Fibroblast of upper back skin (primary cell): ENCODE measurements at places on chromosomes 6 and 20.

DNA sequence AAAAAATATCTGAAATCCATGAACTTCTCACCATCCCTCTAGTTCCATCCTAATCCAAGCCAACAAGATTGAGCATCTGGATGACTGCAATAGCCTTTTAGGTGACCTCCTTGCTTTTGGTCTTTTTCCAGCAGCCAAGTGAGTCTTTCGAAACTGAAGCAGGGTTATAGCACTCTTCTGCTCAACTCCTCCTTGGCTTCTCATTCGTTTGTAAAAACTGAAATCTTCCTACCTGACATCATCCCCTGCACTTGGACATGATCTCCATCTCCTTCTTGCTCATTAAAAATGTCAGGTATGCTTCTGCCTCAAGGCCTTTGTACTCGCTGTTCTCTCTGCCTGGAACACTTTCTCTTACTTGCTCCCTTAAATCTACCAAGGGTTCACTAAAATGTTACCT lies 46.0 kb downstream of the STX7 start:
- peak; percentile 66 for DNase-seq

DNA sequence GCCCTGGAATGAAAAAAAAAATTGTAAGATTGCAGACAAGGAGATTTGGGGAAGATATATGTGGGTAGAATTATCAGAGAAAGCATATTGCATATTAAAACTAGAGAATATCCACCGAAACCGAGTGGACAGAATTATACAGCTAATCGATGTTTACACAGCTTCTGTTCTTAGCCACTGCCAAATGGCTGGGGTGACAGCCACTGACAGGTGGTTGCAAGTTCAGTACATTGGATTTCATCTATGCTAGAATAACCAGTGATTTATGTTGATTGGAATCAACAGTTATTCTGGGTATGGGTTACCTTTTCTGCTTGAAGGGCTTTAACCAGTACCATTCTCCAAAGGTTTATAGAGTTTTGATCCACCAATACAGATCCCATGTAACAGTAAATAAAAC lies 48.4 kb upstream of the THEMIS start:
- no peak for DNase-seq

GRCh38 chr6:40183902-40184301 lies 249.6 kb upstream of the MOCS1 start:
- DNase-seq: no peak

DNA sequence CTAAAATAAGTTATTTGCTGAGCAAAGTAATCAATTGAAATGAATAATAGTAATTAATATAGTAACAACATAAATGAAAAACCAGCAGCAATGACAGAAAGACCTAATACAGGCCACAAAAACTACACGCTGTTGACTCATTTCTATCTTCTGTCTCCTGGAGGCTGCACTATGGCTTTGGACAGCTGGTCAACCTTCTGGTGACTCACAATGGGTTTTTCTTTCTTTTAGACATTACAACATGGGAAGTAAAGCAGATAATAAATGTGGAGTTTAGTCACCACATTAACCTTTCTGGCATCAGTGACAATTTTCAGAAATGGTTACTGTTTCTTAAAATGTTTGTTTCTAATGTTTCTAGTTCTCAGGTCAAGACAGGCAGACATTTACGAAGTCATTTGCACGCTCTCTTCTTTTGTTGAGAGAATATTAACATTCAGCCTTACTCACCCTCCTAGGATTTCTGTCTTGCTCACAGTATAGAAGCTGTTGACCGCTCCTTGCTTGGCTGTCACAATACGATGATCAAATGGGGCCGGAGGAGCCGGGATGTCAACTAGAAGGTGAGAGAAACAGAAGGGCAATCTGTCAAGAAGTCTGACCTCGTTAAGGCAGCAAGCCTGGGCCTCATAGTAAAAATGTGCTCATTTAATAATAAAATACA lies 62.2 kb downstream of the MYLK4 start:
- peak; percentile 81 for DNase-seq

GRCh38 chr20:48193627-48194425 lies 408.5 kb upstream of the SULF2 start:
- DNase-seq: no peak

- DNase-seq: no peak
Observed at GRCh38 chr6:4401408-4402368, 266.3 kb upstream of the ECI2 start.

- no peak for DNase-seq
Observed at GRCh38 chr20:4006640-4007039, 8.7 kb downstream of the RNF24 start.

- no peak for DNase-seq
Observed at GRCh38 chr20:45469336-45470261, at the start of gene WFDC2. TSS of gene WFDC2 (plus strand) at chr20:45469753. CDS start at chr20:45469782, 29 bp downstream.

DNA sequence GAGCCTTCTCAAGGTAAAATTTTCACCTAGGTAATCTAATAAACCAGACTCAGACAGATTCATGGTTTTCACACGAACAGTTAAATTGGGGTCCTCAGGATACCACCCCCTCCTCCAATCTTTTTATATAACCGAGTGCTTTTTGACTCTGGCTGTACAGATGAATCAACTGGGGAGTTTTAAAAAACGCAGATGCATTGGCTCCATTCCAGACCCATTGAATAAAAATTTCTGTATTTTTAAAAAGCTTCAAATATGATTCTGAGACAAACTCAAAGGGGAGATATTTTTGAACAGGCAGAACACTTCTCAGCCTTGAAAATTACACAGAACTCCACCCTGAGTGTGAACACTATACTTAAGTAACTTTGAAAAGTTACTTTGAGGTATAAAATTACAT lies 7.2 kb downstream of the UTRN start:
- DNase-seq: no peak

DNA sequence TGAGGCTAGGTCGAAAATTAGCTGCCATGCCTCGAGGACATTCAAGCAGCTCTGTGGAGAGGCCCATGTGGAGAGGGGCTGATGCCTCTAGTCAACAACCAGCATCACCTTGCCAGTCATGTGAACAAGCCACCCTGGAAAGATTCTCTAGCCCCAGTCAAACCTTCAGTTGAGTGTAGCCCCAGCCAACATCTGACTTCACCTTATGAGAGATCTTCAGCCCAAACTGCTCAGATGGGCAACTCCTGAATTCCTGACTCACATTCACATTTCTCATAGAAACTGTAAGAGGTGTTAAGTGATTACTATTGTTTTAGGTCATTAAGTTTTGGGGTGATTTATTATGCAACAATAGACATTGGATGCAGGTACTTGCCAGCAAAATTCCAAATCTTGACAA lies 44.9 kb downstream of the GJA10 start:
- DNase-seq: no peak
